Activated T-cell treated with anti-CD3 and anti-CD28 coated beads, Interleukin-2, amount 50 U/mL, for 72 hours (primary cell): ENCODE measurements at places on chromosomes 3 and 15. TPM values are rescaled to one million over a fixed set of nuclear protein-coding genes. Genes with fewer than 3 reads are reported as not detected.

DNA sequence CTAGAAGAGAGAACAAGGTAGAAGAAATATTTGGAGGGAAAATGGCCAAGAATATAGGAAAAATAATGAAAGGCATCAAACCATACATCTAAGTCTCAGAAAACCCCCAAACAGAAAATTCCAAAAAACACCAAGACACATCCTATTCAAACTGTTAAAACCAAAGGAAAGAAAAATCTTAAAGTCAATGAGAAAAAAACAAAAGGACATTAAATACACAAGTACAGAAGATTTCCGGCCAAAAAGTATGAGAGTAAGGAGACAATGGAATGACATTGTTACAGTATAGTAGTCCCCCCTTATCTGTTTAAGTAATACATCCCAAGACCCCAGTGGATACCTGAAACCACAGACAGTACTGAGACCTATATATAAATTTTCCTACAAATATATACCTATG is 18.8 kb downstream of the CLASP2 start:
- peaks cover 10% of the 10 kb centered on the region for H3K4me1 ChIP-seq
- no peak overlapping the region for H3K4me3 ChIP-seq
- no peak for DNase-seq
- peaks cover 15% of the 10 kb centered on the region for H3K36me3 ChIP-seq
- H3K27ac ChIP-seq, result no peak overlapping the region
- no peaks in the 10 kb centered on the region for H3K27me3 ChIP-seq

Gene GUCA1C
- not detected for total RNA-seq

- H3K27ac ChIP-seq, result no peak overlapping the region
- H3K27me3 ChIP-seq, result no peaks in the 10 kb centered on the region
- no peak overlapping the region for H3K4me3 ChIP-seq
- H3K36me3 ChIP-seq, result no peaks in the 10 kb centered on the region
- no peak for DNase-seq
These were observed 101.9 kb downstream of the SERPINI1 start for GRCh38 chr3:167837466-167837865.

DNA sequence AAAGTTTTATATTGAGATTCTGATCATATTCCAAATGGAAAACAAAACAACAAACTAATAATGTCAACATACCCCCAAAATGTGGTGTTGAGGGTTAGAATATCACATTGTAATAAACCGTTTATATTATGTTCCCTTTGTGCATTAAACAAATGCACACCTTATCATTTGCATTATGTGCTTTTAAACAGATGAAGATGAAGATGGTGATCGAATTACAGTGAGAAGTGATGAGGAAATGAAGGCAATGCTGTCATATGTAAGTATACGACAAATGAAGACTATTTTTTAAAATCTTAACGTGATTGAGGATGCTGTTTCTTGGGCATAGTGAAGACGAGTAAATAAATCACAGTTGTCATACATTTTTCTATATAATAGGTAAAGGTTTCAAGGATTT is 20.6 kb downstream of the MAP2K5 start:
- H3K4me3 ChIP-seq, result no peak overlapping the region
- H3K36me3 ChIP-seq, result peaks cover 9% of the 10 kb centered on the region
- no peak overlapping the region for H3K27ac ChIP-seq
